ENCODE measurements at places on chromosomes 2 and 18.
A peak's percentile ranks its signal among the peaks of the same experiment; 100 is the strongest.

DNA sequence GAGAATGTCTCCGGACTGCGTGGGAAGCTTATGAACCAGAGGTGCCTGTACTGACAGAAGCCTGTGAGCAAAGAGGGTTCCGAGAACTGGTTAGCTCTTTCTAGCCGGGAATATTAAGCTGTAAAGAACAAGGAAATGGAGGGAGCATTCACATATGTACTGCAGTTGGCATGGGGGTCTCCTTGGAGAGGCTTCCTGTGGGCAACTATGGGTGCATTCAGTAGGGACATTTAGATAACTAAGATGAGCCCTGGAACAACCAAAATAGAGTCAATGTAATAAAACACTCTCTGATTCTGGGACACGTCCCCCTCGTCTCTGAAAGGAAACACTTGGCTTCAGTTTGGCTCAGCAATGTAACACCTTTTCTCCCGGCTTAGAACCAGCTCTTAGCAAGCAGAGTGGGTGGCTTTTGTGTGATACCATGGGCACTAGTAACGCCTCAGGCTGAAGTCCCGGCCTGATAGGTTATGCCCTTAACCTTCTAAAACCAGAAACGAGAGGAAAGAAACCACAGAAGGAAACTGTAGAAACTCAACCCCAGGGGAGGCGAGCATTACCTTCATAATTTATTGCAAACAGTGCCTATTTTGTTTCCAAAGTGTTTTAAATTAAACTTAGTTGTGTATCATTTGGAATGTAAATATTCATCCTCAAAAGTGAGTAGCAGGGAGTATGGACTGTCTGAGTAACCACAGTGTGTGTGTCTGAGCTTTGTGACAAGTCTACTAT is 48.8 kb upstream of the LPIN2 start:
- DNase-seq: peak; percentile 31

GRCh38 chr2:202158796-202159195 is 79.6 kb downstream of the SUMO1 start:
- no peak for DNase-seq

- DNase-seq: no peak
Observed at GRCh38 chr2:165443511-165443910, 26.0 kb upstream of the CSRNP3 start.

DNA sequence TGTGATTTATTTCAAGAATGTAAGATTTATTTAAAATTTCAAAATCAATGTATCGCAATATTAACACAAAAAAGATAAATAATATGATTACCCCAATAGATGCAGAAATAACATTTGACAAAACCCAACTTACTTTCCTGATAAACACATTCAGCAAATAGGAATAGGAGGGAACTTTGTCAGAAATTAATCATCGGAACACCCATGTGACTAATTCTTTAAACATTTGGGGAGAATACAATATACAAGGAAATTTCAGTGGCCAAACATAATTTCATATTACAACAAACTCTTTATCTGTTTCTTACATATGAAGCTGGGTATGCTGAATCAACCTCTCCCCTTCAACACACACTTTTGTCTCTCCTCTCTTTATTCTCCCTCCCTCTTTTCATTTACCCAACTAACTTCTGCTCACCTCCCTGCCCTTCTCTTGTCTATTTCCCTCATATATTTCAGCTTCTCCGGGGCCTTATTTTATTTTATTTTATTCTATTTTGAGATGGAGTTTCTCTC is 309.6 kb upstream of the CNTNAP5 start:
- DNase-seq: no peak

DNA sequence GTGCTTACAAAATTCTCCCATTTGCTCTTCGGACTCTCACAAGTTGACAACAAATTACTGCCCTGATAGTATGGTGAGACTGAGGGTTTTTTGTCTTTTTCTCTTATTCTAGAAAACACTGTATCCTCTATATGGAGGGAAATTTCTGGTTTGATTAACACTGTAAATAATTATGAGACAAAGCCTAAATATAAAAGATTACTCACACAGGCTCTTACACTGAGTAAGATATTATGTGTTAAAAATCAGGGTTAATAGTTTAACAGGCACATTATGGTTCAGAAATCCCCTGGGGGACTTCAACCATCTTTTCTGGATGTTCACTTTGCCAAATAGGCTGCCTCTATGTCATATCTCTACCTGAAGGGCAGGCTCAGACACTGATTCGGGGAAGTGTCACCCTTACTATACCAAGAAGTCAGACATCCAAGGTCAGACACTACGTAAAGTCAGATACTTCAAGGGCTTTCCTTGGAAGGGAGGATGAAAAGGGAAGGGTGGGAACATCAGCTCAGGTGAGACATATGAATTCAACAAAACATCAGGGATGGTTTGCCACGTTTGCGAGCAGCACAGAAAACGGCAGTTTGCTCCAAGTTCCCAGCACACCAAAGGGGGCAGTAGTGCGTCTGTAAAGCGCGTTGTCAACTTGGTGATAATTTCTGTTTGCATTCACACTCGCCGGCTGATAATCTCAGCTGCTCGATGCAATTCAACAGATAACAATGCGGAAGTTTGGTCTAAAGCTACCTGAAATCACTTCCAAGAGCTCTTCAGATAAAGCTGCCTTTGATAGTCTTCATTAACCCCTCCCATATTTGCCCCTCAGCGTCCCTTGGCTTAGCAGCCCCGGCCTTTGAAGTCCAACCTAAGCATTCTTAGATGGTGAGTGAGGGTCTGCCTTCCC is 972 bp upstream of the RASGRP3 start:
- peak; percentile 57 for DNase-seq

- no peak for DNase-seq
Observed at GRCh38 chr18:13306583-13306982, 88.0 kb downstream of the LDLRAD4 start.

- no peak for DNase-seq
Observed at GRCh38 chr18:60601249-60601648, 228.7 kb upstream of the MC4R start.

GRCh38 chr18:37483221-37483971 is 82.2 kb downstream of the CELF4 start:
- no peak for DNase-seq

- DNase-seq: no peak
Observed at GRCh38 chr2:41879235-41879916, 168.4 kb upstream of the PKDCC start.

DNA sequence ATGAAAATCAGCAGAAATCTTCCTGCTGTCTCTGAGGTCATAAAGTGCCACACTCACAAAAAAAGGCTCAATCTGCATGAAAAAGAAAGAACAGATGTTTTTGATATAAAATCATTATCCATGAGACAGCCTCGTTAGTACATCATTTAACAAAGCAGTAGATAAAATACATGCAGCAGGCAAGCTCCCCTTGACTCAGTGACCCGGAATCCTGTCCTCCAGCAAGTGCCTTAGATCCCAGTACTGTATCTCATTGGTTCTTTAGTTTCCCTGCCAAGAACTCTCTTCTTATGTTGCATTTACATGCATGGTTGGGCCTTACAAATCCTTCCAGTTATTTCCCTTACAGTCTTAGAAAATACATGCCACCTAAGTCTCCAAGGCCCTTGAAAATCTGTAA is 148.9 kb upstream of the CCDC195 start:
- no peak for DNase-seq

DNA sequence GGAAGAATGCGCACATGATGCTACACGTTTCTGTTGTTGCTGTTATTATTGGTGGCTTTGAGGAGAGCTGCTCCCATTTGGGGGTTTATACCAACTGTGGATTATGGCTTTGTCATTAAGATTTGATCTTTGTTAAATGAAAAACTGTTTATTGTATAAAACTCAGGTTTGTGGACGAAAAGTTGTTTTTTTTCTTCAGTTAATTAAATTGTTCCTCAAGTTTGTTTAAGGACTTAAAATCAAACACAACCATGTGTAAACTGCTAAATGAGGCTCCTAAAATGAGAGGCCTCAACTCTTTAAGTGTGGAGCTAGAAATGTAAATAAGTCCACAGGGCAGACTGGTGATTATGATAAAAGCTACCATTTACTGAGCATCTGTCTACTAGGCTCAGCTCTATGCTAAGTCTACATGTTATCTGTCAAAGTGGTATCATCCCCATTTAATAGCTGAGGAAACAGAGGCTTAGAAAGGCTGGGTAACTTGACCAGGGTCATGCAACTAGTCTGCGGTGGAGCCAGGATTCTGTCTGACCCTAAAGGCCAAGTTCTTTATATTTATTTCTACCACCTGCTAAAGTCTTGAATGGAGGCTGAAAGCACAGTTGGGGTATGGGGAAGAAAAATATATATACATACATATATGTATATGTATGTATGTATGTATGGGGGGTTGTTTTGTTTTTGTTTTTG is 4.1 kb downstream of the MYCN start:
- no peak for DNase-seq

GRCh38 chr18:79511271-79511670 is 115.5 kb downstream of the NFATC1 start:
- DNase-seq: no peak

- no peak for DNase-seq
Observed at GRCh38 chr18:47993409-47993808, 63.0 kb upstream of the SMAD2 start.

- no peak for DNase-seq
Observed at GRCh38 chr2:129061069-129061768, 742.6 kb upstream of the HS6ST1 start.

GRCh38 chr18:55086906-55087305 is 127.6 kb upstream of the CCDC68 start:
- no peak for DNase-seq

GRCh38 chr2:113370030-113370429 is 67.5 kb upstream of the ZNG1B start:
- DNase-seq: no peak

DNA sequence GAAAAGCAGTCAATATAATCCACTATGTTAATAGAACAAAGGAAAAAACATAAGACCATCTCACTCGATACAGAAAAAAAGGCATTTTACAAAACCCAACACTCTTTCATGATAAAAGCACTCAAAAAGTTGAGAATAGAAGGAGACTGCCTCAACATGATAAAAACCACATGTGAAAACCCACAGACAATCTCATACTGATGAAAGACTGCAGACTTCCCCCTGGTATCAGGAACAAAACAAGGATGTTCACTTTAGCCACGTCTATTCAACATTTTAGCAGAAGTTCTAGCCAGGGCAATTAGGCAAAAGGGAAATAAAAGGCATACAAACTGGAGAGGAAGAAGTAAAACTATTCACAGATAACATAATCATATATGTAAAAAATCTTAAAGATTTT is 285.9 kb downstream of the EIPR1 start:
- DNase-seq: no peak

GRCh38 chr18:5298156-5298852 is 2.8 kb upstream of the ZBTB14 start:
- no peak for DNase-seq

DNA sequence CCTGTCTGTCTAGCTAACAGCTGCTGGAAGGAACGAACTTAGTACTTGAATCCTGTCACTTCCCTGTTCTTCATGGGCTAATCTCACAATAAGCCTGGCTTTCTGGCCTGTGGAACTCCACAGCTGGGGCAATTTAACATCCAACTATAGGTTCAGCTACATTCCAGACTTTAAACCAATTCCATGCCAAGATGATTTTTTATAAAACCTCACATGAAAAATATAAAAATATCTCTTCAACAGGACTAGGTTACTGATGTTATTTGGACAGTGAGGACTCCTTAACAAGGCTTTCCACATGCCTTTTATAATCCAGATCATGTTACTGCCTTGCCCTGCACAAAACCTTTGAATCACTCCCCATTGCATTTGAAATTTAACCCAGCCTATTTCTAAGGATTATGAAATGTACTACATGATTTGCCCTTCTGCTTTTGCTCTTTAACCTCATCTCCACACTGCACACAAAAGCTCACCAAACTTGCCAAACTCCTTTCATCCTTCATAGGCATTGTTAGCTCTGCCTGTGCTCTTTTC is 863.2 kb upstream of the CHAC2 start:
- DNase-seq: no peak

- no peak for DNase-seq
Observed at GRCh38 chr2:2253172-2254016, 77.7 kb downstream of the MYT1L start.

DNA sequence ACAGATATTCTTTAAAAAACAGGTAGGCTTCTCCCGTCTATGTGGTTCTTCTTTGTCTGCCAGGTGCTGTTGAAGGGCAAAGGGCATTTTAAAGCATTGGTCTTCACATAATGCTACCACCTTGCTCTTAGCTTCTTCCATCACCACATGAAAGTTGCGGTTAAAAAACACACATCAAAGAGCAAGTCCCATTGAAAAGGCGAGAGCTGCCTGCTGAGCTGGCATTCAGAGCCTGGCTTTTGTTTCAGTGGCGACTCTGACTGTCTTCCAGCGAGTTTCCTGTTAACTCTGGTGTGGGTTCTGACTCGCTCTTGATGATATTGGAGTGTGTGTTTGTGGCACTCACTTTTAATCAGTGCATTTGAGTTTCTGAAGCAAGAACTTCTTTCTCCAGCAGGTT is 624.9 kb upstream of the FANCL start:
- no peak for DNase-seq

GRCh38 chr2:237218756-237219155 is 133.1 kb downstream of the COPS8 start:
- no peak for DNase-seq

- DNase-seq: no peak
Observed at GRCh38 chr2:222677981-222678380, 6.5 kb downstream of the MOGAT1 start.

DNA sequence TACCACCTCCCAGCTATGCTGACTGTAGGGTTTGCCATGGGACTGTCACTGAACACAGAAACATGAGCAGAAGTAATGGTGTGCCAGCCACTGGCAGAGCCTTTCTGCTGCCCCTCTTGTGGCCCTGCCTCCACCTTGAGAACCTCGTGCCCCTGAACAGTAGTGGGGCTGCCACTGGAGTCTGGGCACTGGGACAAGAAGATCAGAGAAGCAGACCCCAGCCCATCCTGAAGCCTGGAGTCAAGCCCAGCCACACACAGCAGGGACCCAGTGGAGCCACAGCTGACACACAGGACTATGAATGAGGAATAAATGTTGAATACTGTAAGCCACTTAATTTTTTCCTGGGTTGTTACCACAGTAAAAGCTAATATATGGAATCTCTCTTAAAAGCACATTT is 159.6 kb downstream of the NCKAP5 start:
- no peak for DNase-seq

DNA sequence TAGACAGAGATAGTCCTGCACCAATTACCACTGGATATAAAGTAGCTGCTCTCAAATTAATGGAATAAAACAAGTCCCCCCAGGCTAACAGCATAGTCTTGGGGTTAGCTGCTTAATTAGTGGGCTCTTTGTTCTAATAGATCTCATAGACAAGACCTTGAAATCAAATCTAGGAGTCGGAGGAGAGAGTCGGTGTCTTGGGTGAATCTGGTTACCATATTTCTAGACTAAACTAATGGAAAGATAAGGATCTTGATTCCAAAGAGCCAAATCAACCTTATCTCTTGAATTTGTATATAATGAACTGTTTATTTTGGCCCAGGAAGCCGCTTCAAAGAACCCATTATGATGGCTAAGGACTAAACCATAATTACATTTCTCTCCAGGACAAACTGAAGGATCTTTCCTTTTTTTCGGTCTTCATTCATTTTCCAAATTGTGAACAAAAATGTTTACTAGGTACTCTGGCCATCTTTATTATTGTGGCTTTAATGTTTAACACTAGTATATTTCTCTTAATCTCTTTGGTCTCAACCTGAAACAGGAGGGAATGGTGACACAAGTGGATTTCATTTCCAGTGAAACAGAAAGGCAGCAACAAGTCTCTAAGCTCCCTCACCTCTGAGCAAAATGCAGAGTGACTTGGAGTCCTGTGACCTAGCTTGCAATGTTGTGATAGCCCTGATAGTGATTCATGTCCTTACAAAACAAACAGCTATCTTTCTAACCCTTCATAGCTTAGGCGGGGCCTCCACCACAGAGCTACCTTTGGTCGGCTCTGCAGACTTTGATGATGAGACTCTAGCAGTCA is 137.9 kb upstream of the PARD3B start:
- no peak for DNase-seq

GRCh38 chr2:134212746-134213145 is 41.1 kb upstream of the MGAT5 start:
- DNase-seq: no peak
